ENCODE measurements at places on chromosomes 5 and 9. TPM values are rescaled to one million over a fixed set of nuclear protein-coding genes. Genes with fewer than 3 reads are reported as not detected.
A peak's percentile ranks its signal among the peaks of the same experiment; 100 is the strongest.

DNA sequence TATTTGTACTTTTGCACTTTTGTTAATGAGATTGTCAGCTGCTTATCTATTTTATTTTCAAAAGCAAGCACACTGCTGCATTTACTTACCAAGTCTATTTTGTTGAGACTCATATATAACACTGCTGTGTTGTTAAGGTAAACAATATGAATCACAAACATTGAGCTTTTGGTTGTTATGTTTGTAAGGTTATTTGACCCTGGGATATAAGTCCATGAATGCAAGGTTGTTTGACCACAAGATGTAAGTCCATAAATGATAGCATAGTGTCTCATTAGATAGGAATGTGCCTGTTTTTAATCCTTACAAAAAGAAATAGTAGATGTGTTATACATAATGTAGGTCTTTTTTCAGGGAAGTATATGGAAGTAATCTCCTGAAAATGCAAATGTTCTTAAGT lies 845.9 kb downstream of the CDH9 start:
- DNase-seq, result no peak

- no peak for DNase-seq
These were observed 57.3 kb downstream of the FGF18 start for GRCh38 chr5:171476701-171477100.

The P4HA2 gene
- total RNA-seq, result 0.96 TPM

DNA sequence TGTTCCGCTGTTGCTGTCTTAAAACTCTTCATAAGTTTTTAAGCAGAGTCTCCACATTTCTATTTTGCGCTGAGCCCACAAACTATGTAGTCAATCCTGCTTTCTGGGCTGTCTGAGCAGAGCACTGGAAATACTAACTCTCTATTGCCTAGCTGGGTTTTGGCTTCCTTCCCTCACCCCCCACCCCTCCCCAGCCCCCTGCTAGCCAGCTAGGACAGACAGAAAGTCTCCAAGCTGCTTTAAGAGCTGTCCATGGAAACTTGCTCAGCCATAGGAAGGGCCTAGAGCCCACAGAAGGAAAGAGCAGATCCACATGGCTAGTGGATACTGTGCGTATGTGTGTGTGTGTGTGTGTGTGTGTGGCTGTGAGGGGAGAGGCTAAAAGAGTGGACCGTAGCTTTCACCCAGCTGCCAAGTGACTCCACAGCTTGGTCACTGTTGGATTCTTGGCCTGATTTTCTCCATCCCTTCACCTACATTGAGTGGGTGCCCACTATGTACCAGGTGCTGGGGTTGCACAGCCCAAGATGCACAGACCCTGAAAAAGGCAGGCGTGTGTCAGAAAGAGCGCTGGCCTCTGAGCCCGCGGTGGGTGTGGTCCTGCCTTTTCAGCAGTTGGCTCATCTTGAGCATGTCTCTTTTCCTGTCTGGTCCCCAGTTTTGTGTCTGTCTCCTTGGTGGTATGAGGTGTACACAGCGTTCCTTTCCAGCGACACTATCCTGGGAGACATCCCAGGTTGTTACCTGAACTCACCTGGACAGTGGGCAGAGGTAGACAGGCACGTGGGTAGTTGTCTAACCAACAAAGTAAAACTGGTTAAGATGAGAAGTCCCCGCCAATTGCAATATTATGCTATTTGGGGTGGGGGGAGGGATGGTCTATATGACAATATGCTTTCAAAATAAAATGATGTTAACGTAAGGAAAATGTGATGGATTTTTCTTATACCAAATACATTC lies 5.4 kb upstream of the NKX2-5 start:
- no peak for DNase-seq

The PCDHA11 gene
- not detected for total RNA-seq

GRCh38 chr5:174317256-174317894 lies 271.9 kb downstream of the NSG2 start:
- DNase-seq, result no peak

GRCh38 chr9:37466037-37466709 lies 923 bp upstream of the ZBTB5 start:
- DNase-seq, result peak; percentile 23

DNA sequence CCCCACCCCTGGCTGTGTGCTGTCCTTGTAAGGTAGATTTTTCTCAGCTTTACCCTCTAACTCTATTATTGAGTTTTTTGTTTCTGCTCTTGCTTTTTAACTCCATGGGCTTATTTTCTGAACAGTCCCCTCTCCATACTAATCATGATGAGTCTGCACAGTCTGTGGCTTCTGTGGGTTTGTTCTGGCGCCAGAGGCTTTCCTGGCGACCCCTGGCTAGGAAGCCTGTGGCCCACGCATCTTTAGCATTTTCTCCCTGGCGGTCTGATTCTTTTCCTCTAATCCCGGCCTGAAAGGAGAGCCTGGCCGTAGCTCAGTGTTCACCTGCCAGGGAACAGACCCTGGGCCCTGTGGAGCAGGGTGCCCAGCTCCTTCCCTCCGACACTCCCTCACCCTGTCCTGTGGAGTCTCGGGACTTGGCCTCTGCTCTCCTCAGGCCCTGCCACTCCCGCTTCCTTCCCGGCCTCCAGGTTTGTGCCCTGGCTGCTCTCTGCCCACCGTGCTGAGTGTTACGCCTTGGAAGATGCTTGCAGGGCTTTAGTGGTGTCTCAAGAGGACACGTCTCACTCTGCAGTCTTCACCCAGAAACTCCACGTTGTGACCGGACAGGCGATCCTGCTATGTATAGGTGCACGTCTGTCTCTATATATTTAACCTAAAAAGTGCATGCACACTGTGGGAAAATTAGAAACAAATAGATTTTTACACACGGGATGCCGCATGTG lies 31.7 kb upstream of the LRRC14B start:
- DNase-seq, result no peak

DNA sequence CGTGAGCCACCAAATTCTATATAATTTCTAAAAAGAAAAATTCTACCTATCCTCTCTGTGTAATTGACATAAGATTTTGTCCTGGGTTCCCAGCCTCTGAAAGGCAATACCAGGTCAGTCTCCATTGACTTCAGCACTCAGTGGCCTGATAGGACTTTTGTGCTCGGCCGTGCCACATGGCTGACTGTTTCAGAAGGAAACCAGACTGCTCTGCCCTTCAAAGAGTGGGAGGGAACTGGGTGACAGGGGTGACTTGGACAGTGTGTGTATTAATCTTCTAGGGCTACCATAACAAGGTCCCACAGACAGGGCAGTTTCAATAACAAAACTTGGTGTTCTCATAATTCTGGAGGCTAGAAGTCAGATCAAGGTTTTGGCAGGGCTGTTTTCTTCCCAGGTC lies 43.0 kb downstream of the ARHGAP26 start:
- DNase-seq, result no peak

GRCh38 chr5:97728920-97729319 lies 545.9 kb upstream of the RIOK2 start:
- no peak for DNase-seq

DNA sequence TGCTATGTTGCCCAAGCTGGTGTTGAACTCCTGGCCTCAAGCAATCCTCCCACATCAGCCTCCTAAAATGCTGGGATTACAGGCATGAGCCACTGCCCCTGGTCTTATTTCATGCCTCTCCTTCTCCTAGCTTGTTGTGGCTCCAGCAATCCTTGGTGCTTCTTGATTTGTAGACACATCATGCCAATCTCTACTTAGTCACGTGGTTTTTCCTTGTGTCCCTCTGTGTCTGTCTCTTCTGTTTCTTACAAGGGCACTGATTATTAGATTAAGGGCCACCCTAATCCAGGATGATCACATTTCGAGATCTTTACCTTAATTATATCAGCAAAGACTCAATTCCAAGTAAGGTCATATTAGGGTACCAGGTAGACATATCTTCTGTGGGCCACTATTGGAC lies 9.2 kb upstream of the IL31RA start:
- no peak for DNase-seq

GRCh38 chr9:109903515-109904138 lies 123.6 kb downstream of the PALM2AKAP2 start:
- DNase-seq, result peak; percentile 65

- DNase-seq, result no peak
These were observed 678.3 kb upstream of the CHD1 start for GRCh38 chr5:99607124-99607523.

DNA sequence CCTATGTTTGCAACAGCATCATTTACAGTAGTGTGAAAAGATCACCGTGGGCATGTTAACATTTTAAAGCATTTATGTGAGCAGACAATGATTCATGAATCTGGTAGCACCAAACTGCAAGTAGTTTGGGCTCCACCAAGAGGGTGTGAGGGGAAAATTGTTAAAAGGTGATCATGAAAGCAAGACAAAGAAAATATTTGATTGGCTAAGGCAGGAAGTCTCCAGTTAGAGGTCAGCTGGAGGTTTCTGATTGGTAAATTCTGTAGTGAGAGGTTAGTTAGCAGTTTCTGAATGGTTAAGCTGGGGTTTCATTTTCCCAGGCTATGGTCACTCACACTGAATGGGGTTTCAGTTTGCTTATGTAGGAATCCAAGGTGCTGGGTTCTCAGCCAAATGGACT lies 13.5 kb upstream of the DRD1 start:
- no peak for DNase-seq

DNA sequence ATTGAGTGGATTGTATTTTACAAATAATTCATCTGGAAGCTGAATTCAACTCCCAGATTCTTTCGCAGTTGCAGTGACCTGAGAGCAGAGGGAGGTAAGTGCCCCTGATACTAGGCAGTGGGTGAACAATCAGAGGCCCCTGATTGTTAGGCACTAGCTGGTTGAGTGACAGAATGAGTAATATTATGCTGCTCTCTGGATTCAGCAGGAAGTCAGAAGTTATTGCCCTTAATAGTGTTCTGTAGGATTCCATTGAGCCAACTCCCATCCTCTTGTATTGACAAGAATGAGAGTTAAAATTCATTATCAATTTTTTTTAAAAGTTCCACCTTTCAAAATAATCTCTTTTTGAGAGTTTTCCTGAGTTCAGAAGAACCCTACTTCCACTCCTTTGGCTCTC lies 301.2 kb downstream of the DTWD2 start:
- no peak for DNase-seq

DNA sequence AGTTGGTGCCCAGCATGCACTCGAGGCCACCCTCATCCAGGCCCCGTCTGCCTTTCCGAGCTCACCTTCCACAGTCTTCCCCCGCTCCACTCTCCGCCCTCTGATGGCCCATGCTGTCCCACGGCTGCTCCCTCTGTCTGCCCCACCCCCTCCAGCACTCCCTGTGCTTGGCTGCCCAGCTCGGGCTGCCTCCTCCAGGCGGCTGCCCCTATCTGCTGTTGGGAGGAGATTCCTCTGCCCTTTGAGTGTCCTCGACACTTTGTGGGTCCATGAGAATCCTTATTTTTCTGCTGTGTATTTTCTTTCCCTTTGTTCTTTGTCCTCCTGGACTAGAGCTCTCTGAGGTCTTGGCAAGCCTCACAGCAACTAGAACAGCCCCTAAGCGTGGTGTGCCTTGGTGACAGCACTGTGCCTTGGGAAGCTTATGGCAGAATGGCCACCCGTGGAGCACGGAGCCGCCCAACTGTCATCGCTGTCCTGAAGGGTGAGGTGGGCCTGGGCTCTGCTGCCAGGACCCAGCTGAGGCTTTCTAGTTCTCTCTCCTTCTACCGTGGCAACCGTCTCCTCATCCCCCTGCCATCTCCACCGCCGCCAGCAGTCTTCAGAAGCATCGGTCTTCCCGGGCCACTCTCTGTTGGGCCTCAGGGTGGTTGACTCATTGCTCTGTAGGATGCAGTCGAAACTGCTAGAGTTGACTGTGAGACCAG lies 5.2 kb downstream of the NTMT1 start:
- no peak for DNase-seq

DNA sequence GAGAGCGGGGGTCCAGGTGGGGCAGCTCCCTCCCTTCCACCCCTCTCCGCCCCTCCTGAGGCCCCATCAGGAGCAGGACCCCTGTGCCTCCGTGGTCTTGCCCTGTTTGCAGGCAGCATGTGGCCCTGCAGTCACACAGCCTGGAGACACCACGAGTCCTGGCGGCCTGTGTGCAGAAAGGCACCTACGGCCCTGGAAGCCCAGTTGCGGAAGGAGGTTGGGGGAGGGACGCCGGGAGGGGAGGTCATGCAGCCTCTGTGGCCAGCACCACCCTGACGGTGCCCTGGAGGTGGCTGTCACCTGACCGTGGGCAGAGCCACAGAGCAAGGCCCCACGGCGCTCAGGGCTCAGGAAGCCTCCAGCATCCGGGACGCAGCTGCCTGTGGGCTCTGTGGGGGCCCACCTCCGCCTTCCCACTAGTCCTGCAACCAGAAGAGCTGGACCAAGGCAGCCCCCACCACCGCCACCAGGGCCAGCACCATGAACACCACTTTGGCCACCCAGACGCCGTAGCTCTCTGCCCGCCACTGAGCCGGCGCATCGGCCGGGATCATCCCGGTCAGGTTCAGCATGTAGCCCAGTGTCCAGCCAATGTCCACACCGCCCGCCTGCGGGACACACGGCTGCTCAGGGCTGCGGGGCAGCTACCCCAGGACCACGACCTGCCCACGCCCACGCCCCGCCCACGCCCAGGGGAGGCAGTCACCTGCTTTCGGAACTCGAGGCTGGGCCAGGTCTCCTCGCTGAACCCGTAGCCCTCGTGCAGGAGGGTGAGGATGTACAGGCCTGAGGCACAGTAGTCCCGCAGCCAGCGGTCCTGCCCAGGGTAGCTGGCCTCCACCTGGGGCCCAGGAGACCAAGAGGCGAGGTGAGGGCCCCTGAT lies 6.4 kb downstream of the ENTPD8 start:
- DNase-seq, result no peak

GRCh38 chr9:72579880-72580550 lies 58.6 kb downstream of the TMC1 start:
- no peak for DNase-seq

The SLC27A4 gene
- total RNA-seq, result 16.3 TPM

The FOCAD gene
- 18.8 TPM for total RNA-seq

- no peak for DNase-seq
These were observed 11.8 kb upstream of the CHD1 start for GRCh38 chr5:98940581-98940980.

DNA sequence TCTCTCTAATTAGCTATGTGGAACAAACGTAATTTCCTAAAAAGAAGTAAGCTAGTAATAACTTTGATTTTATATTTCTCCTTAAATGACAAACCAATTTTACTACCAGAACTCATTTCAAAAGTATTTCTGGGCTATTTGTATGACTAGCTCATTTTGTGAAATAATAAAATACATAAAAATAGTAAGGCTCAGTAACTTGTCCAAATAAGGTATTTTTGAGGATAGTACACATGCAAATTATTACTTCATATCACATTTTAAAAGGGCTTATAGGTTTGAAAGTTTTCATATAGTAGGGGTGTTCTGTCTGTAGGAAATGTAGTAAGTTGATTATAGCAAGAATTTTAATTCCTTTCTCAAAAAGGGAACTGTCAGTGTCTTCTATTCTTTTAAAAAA lies 26.5 kb downstream of the C9orf85 start:
- DNase-seq, result no peak

GRCh38 chr5:171442287-171443042 lies 23.0 kb downstream of the FGF18 start:
- DNase-seq, result no peak

DNA sequence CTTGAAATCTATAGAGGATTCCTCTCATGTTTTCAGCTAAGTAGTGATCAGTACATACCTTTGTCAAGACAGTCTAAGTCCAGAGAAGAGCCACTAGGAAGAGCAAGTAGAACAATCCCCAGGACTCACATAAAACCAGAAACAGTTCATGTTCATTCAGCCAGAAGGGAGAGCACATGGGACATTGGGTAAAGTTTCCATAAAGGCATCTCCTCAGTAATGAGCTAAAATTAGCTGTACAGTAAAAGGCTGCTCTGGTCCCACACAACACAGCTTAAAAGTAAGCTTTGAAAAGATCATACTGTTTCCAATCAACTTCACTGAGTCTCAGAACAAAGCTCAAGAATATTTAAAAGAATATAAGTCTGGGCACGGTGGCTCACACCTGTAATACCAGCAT lies 32.4 kb downstream of the HOMER1 start:
- no peak for DNase-seq

The LIFR gene
- total RNA-seq, result 0.23 TPM

- no peak for DNase-seq
These were observed 23.5 kb upstream of the ATG10 start for GRCh38 chr5:81948349-81948748.
